ENCODE measurements at places on chromosomes 5 and 9.

GRCh38 chr9:128144239-128145181, 4.7 kb upstream of the LCN2 start:
- DNase-seq: no peak

GRCh38 chr5:140168371-140168770, 6.6 kb upstream of the CYSTM1 start:
- DNase-seq: no peak

GRCh38 chr5:142680605-142681259, 5.2 kb downstream of the FGF1 start:
- DNase-seq: no peak

GRCh38 chr9:133703591-133704399, 34.4 kb downstream of the SARDH start:
- no peak for DNase-seq

GRCh38 chr9:69919461-69920061, 98.9 kb downstream of the CFAP95 start:
- peak; percentile 49 for DNase-seq

DNA sequence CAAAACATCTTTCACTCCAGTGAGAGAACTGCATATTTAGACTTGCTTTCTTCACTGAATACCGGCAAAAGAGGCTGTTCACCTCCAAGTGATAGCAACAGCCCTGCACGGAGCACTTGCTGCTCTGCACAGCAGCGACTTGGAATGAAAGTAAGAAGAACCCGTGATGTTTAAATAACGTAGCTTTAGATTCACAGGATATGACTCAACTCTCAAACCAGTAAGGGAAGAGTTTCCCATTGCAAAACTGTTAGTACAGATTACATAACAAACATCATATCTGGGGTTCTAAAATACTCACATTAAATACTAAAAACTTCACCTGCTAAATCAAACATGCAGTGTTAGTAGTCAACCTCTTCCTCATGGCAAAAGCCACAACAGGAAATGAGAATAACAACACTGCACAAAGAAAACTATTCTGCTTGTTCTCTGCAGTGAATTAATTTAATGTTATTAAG, 203.4 kb downstream of the MCTP1 start:
- peak; percentile 9 for DNase-seq

- no peak for DNase-seq
Measured at GRCh38 chr5:173242079-173242478, 7.1 kb upstream of the NKX2-5 start.

GRCh38 chr9:5569409-5569808, 59.1 kb downstream of the PDCD1LG2 start:
- DNase-seq: no peak

GRCh38 chr9:84408416-84408815, 67.9 kb upstream of the SLC28A3 start:
- DNase-seq: no peak

- no peak for DNase-seq
Measured at GRCh38 chr9:121240472-121241135, 27.4 kb upstream of the GSN start.

- DNase-seq: no peak
Measured at GRCh38 chr5:53537711-53538110, 22.7 kb upstream of the NDUFS4 start.

- no peak for DNase-seq
Measured at GRCh38 chr9:69519470-69520240, 152.5 kb downstream of the APBA1 start.

DNA sequence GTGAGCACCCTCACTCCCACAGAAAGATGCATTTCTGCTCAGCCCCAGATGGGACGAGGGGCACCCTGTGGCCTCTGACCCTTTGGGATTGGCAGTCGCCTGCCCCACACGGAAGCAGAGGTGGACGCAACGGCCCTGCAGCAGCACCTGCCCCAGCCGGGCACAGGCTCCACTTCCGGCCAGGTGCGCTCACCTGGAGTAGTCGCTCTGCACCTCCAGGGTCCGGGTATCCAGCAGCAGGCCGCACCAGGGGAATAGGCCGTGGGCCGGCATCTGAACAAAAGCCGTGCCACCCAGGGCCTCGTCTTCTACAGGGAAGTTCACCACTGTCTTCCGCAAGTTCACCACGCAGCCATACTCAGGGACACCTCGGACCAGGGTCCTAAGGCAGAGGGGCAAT, 30.7 kb downstream of the TERT start:
- no peak for DNase-seq

DNA sequence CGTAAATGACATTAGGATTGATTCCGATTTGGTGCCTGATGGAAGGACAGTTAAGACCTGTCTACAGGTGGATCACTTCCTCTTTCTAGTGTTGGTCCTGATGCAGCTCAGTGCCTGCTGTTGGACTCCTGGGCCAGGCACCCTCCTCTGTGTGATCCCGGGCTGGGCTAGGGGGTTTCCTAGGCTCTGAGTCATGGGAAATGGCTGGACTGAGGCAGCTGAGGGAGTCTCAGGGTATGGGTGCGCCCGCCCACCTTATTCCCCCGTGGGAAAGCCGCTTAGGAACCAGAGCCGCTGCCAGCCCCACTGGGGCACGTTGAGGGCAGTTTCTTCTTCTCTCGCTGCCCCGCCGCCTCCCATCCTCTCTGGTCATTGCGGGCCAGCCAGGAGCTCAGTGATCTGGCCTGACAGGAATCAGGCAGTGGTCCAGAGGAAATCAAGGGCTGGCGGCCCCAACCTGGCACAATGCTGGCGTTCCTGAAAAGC, 12.9 kb downstream of the TCF7 start:
- peak; percentile 55 for DNase-seq

DNA sequence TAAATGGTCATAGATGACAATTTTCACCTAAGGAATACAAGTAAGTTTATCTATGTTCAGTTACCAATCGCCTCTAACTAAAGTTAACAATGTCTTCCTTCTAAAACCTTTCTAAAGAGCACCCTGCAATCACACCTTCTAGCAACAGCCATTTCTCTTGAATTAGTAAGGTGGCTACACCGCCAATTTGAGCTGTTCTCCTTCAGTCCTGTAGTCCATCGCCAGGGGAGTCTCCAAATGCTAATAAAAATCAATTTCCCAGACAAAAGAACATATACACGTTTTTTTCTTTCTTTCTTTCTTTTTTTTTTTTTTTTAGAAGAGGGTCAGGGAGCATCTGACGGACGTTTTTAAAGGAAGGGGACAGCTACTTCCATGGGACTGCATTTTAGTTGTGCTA, 729 bp upstream of the RORB start:
- DNase-seq: peak; percentile 3

DNA sequence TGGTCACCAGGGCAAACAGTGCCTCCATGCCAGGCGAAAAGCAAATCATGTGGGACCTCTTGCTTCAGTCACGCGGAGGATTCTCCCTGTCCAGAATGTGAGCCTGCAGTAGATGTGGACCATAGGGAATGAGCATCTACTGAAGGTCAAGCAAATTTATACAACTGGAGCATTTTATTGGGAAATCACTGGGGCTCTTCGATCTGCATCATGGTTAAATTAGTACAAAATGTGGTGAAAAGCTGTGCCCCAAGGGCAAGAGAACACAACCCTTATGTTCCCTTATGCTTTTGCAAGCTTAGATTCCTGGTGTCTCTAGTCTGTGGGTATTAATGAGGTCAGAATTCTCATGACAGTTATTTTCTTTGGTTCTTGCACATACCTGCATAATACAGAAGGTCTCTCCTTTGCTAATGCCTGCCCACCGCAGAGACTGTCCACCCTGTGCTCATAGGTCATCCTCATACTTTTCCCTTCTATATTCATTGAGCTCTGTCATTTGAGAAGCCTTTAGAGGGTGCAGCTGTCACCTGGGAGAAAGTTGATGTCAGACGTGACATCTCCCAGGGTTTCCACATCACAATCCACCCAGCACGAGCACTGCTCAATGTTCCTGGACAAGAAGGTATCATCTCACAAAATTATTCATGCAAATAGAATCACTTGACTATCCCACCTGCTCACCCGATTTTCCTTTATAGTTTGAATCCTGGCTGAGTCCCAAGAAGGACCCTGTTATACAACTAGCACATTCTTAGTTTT, 111.7 kb downstream of the NXNL2 start:
- no peak for DNase-seq

DNA sequence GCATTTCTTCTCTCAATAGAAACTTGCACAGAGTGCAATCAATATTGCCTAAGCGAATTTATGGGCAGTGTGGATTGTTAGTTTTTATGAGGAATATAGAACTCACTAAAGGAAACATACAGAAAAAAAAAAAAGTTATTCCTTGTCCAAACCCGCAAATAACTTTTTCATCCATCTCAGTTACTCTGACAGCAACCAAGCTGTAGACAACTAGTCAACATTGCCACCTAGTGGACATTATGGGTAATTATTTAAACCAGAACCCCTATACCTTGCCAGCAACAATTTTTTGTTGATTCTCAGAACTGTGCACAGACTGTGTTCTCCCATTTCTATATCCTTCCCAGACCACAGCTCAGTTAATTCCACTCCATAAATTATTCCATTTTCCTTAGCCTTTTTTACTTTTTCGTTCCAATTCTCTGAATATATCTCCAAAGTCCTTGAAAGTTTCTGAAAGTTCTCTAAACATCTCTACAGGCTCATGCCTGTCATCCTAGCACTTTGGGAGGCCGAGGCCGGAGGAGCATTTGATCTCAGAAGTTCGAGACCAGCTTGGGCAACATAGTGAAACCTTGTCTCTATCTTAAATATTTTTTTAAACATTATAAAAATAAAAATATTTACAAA, 2.6 kb upstream of the AFAP1L1 start:
- peak; percentile 44 for DNase-seq

- DNase-seq: no peak
Measured at GRCh38 chr5:132687995-132688394, 14.2 kb downstream of the IL4 start.

- DNase-seq: no peak
Measured at GRCh38 chr9:129172816-129173215, 5.2 kb downstream of the IER5L start.

GRCh38 chr9:107539427-107540163, 50.0 kb upstream of the KLF4 start:
- DNase-seq: no peak

DNA sequence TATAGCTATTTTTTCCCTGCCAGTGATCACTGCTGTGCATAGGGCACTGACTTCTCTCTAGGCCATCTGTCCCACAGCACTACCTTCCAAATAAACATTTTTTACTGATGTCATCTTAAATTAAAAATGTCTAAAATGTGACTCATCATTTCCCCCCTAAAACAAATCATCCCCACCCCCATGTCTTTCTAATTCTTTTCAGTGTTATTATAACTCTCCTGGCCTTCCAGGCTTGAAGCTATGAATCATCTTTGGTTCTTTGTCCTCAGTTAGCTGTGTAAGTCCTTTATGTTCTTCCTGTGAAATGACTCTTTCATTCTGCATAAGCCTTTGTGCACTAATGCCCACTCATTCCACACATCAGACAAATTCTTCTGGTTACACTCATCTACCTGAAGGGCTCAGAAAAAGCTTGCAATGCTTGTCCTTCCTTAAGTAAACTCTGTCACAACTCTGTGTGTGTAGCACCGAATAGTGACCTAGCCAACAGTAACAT, 78.1 kb downstream of the CFAP95 start:
- no peak for DNase-seq

DNA sequence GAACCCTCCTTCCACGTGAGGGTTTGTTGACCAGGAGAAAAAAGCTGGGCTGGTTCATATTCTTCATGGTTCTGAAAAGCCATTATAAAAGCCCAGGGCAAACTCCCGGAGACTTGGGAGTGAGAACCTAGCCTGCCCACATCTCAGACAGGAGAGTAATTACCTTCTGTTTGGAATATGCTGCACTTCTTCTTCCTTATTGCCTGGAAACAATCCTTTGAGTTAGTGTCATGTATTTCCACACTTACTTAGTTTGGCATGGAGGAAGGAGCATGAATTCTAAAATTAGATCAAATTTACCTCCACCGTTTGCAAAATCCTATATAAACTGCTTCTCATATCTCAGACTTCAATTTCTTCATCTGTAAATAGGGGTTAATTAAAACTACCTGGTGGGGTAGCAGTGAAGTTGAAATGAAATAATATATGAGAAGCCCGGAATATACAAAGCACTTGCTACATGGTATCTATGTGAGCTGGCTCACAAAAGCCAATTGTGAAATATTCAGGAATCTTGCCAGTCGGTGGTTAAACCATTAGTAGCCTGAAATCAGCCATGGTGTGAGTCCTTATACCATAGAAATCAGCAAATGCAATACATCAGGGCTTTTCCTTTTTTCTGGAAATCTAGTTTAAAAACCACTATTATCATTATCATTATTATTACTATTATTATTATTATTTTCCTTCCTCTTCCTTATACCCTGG, 140.0 kb upstream of the RAD23B start:
- DNase-seq: no peak

- DNase-seq: no peak
Measured at GRCh38 chr5:2111569-2112105, 228.9 kb upstream of the IRX4 start.

GRCh38 chr5:120765189-120765588, 301.1 kb downstream of the PRR16 start:
- no peak for DNase-seq
